ENCODE measurements at places on chromosomes 4 and X.

DNA sequence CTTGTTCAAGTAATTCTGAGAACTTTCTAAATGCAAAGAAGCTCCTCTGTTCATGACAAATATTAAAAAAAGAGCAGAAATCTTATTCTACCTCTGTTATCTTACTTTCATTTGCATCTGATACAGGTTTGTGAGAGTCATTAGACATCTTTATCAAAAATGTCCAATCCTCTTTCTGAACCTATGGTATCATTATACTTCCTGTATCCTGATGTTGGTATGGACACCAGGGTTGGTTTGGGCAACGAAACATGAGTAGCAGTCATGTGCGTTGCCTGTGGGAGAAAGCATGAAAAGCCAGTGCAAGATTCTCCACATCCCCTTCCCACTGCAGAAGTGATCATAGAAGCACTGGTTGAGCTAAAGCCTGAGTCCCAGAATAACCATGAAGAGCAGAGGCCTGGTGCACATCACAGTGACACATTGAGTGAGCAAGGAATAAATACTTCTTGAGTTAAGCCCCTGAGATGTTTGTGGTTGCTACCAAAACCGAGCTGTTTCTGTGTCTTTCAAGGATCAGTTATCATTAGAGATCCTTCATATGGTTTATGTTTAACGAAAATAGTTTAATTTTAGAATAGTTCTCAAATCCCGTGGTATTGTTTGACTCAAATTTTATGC is 197.2 kb downstream of the BANK1 start:
- H3K27ac ChIP-seq = no peak overlapping the region
- no peaks in the 10 kb centered on the region for H3K4me1 ChIP-seq
- H3K36me3 ChIP-seq = no peaks in the 10 kb centered on the region
- no peak overlapping the region for H3K4me3 ChIP-seq
- DNase-seq = no peak

DNA sequence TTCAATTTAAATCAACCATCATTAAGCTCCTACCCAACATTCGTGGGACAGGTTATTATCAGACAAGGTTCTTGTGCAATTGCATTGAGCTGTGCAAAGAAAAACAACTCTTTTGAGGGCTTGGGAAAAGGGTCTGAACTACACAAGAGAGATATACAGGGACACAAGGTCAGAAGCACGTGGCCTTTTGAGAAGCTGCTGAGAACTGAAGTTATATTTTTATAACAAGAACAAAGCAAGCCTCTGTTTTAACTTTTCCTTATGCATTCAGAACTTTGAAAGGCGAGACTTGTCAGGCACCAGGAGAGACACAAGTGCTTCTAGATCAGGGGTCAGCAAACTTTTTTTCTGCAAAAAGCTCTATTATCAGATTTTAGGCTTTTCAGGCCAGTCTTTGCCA is 274.8 kb upstream of the VCX start:
- DNase-seq = no peak
- no peak overlapping the region for H3K27ac ChIP-seq
- H3K4me3 ChIP-seq = no peak overlapping the region
- no peaks in the 10 kb centered on the region for H3K36me3 ChIP-seq
- no peaks in the 10 kb centered on the region for H3K4me1 ChIP-seq
- H3K27me3 ChIP-seq = no peaks in the 10 kb centered on the region

GRCh38 chr4:41169256-41169800 is 45.0 kb downstream of the APBB2 start:
- no peaks in the 10 kb centered on the region for H3K36me3 ChIP-seq
- H3K4me1 ChIP-seq = peaks cover 21% of the 10 kb centered on the region
- no peak overlapping the region for H3K27ac ChIP-seq
- no peak overlapping the region for H3K4me3 ChIP-seq
- H3K27me3 ChIP-seq = no peaks in the 10 kb centered on the region
- no peak for DNase-seq

GRCh38 chr4:109548655-109549054 is 11.4 kb upstream of the MCUB start:
- no peaks in the 10 kb centered on the region for H3K36me3 ChIP-seq
- DNase-seq = no peak
- no peak overlapping the region for H3K27ac ChIP-seq
- H3K27me3 ChIP-seq = no peaks in the 10 kb centered on the region

GRCh38 chr4:26484032-26484515 is 6.2 kb downstream of the CCKAR start:
- no peak overlapping the region for H3K4me3 ChIP-seq
- no peaks in the 10 kb centered on the region for H3K4me1 ChIP-seq
- no peaks in the 10 kb centered on the region for H3K36me3 ChIP-seq
- H3K27ac ChIP-seq = no peak overlapping the region
- H3K27me3 ChIP-seq = no peaks in the 10 kb centered on the region

DNA sequence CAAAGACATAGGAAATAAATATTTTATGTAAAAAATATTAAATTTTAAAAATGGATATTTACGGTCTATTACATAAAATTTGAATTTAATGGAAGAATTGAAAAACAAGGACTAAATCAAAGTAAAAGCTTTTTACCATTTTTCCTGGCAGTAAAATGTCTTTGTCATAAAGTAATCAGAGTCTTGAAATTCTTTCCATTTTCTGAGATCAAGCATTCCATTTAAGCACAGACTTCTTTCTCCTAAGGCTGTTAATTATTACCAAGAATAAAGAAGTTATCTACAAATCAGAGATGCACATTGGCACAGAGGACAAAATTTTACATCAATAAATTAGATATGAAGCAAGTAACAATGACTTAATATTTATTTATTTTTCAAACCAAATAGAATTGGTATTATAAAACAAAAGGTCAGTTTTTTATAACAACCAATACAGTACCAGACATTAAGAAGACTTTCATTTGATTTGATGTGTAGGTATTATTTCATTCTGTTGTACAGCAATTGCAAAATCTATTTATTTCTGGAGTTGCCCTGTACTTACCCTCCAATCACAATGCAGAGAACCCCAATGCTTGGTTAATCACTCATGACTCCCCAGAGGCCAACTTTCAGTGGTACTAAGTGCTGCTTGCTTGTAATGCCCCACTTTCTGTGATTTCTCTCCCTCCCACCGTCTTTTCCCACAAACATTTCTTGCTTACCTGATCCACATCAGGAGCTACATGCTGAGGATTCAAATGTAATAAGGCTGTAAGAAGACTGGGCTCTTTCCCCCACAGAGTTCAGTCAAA is 254.6 kb downstream of the GASK1B start:
- DNase-seq = no peak
- no peaks in the 10 kb centered on the region for H3K27me3 ChIP-seq
- no peaks in the 10 kb centered on the region for H3K36me3 ChIP-seq
- no peaks in the 10 kb centered on the region for H3K4me1 ChIP-seq
- H3K4me3 ChIP-seq = no peak overlapping the region
- no peak overlapping the region for H3K27ac ChIP-seq

DNA sequence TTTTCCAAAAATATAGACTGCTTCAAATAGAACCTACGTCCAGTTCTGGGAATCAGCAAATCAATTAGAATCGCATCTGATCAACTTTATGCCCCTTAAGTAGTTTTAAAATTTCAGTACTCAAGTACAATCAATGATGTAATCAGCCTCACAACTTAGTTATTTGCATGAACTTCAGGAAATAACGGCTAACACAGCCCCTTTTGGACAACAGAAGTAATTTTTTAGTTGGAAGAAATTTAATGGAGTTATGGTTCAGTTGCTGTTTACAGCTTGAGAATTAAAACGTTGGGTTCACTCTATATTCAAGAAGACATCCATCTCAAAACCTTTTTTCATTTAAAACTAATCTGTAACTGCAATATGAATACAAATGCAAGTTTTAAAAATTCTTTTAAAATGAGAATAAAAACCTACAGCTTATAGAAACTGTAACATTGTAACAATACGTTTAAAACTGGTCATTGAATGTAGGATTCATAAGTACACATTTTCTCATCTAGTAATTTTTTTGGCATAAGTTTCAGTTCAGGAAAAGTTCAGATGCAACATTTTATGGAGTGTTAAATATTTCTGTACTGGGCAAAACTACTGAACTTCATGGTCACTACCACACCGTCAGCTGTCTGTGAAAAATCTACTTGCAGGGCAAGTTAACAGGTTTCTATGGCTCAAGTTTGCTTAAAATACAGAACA is 956 bp downstream of the TAPT1 start:
- peaks cover 24% of the 10 kb centered on the region for H3K4me1 ChIP-seq
- no peak for DNase-seq
- H3K4me3 ChIP-seq = peak overlapping the region; percentile 84
- H3K36me3 ChIP-seq = no peaks in the 10 kb centered on the region
- no peaks in the 10 kb centered on the region for H3K27me3 ChIP-seq

DNA sequence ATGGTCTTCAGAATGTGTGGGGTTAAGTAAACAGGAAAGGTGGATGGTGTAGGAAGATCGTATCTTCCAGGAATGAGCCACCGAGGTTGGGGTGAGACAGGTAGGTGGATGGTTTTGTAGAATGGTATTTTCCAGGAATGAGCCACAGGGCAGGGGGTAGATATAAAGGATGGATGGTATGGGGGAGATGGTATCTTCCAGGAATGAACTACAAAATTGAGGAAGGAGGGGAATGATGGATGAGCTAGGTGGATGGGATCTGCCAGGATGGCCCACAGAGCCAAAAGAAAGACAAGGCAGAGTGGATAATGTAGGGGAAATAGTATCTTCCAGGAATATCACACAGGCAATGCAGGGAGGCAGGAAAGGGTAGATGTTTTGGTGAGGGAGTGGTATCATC is 60.0 kb downstream of the MAOA start:
- no peak for DNase-seq
- H3K4me1 ChIP-seq = no peaks in the 10 kb centered on the region
- no peak overlapping the region for H3K27ac ChIP-seq
- peaks cover 21% of the 10 kb centered on the region for H3K27me3 ChIP-seq

DNA sequence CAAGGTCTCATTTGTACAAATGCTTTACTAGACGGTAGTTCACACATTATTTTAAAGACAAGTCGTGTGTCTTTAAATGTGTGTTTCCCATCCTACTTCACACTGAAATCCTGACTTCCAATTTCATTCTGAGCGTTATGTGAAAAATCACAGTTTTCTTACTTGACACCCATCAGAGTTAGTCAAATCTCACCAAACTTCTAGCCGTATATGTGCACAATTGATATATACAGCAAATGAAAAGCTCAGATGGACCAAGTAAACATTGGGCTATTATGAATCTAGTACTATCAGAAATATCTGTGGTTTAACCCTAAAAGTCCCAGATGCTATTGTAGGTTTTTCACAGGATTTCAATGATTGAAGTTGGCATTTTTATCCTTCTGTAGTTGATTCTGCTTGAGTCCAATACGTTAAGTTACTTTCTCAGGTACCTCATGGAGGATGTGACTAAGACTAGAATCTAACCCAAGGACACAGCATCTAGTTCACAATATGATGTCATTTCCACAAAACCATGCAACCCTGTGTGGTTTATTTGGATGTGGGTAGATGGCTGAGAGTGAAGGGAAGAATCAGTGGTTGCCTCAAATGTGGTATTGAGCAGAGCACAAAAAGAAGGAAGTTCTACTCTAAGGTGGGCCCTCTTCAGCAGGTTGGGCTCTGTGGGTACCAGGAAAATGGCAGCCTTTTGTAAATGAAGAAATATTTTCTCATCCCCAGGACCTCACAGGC is 22.1 kb upstream of the TRIM60 start:
- no peak overlapping the region for H3K27ac ChIP-seq
- H3K4me1 ChIP-seq = no peaks in the 10 kb centered on the region
- no peak overlapping the region for H3K4me3 ChIP-seq
- no peaks in the 10 kb centered on the region for H3K36me3 ChIP-seq

- no peaks in the 10 kb centered on the region for H3K27me3 ChIP-seq
- DNase-seq = no peak
- no peaks in the 10 kb centered on the region for H3K4me1 ChIP-seq
- H3K27ac ChIP-seq = no peak overlapping the region
Measured at GRCh38 chr4:20809812-20810211, 109.6 kb downstream of the PACRGL start.

- no peak overlapping the region for H3K27ac ChIP-seq
- H3K27me3 ChIP-seq = no peaks in the 10 kb centered on the region
- no peaks in the 10 kb centered on the region for H3K4me1 ChIP-seq
- no peaks in the 10 kb centered on the region for H3K36me3 ChIP-seq
- DNase-seq = no peak
Measured at GRCh38 chr4:83093060-83093640, 21.4 kb downstream of the PLAC8 start.

- no peak overlapping the region for H3K4me3 ChIP-seq
- peaks cover 17% of the 10 kb centered on the region for H3K4me1 ChIP-seq
- H3K27me3 ChIP-seq = no peaks in the 10 kb centered on the region
- H3K36me3 ChIP-seq = no peaks in the 10 kb centered on the region
- DNase-seq = no peak
Measured at GRCh38 chrX:65633826-65634225, 33.6 kb upstream of the MSN start.

DNA sequence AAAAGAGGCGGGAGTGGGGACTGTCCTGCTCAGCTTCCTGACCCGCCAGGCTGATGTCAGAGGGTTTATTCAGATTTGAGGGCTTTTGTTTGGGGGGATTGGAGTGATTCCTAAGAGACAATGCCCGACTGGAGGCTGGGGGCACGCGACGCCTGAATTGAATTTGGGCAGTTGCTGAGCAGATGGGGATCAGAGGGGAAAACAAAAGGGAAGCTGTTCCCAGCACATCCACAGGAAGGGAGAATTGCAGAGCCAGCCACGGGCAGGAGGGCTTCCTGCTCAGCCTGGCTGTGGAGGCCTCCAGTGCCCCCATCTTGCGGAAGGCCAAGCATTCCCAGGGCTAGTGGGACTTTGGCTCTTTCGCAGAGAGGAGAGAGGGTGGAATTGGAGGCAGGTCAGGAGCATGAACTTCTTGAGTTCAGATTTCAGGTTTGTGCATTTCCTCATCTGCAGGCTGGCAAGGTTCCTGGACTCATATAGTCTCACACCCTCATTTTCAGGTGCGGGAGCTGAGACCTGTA is 162.8 kb downstream of the NHS start:
- H3K27me3 ChIP-seq = no peaks in the 10 kb centered on the region
- DNase-seq = no peak
- no peaks in the 10 kb centered on the region for H3K4me1 ChIP-seq
- H3K27ac ChIP-seq = no peak overlapping the region
- H3K4me3 ChIP-seq = no peak overlapping the region
- H3K36me3 ChIP-seq = no peaks in the 10 kb centered on the region

- H3K36me3 ChIP-seq = no peaks in the 10 kb centered on the region
- no peaks in the 10 kb centered on the region for H3K4me1 ChIP-seq
- H3K27me3 ChIP-seq = no peaks in the 10 kb centered on the region
- H3K4me3 ChIP-seq = no peak overlapping the region
- no peak for DNase-seq
Measured at GRCh38 chr4:135269125-135269890, 1067.7 kb upstream of the PABPC4L start.

DNA sequence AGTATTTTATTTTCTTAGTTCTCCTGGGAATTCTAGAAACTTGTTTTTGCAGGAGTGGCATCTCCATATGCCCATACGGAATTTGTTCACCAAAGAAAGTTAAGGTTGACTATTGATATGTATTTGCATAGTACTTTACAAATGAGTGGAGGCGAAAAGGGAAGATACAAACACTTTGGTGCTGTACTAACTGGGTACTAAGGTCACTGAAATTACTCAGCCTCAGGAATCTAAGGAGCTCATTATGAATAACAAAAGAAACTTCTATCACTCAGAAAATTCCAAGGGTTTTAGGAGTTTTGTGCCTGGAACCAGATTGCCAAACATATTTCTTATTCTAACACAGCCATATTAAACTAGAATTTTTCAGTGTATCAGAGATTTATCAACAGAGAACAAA is 27.4 kb upstream of the TMPRSS11B start:
- DNase-seq = no peak
- H3K4me3 ChIP-seq = no peak overlapping the region
- no peaks in the 10 kb centered on the region for H3K27me3 ChIP-seq

Measured in heart left ventricle (tissue), 16 donors.